Hepatocyte (in vitro differentiated cells): ENCODE measurements at places on chromosomes 13 and 19.

GRCh38 chr19:36838784-36839324, 667 bp upstream of the ZNF790 start:
- DNase-seq = no peak
- peaks cover 14% of the 10 kb centered on the region for H3K4me1 ChIP-seq
- H3K36me3 ChIP-seq = no peaks in the 10 kb centered on the region
- peak overlapping the region; percentile 97 for H3K27ac ChIP-seq
- H3K27me3 ChIP-seq = no peaks in the 10 kb centered on the region
- H3K4me3 ChIP-seq = peak overlapping the region; percentile 70

DNA sequence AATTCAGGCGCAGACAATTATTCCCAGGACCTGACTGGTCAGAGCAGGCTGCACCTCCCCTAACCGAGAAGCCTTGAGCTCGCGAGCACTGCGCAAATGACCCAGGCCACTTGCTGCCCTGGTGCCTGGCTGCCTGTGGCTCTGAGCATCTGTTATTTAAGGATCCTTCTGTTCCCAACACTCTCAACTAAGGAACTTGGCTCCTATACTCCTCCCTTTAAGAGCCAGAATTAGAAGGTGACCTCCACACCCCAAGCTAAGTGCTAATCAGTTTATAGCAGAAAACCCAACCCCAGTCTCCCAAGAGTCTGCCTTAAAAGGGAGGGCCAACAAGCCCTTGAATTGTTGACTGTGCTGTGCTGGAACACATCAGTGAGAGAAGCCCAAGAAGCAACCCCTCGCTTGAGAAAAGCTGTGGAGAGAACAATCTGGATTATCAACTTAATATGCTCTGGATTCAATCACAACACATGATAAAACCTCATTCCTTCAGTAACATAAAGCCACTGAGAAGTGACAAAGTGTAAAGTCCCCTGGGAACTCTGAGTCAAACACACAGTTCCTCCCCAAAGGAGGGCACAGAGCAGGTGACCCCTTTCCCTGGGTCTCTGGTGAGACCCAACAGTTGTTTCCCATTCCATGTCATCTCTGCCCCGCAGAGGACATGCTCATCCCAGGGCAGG, 14.6 kb downstream of the AKAP8L start:
- no peak for DNase-seq
- H3K36me3 ChIP-seq = peaks cover 3% of the 10 kb centered on the region
- H3K4me3 ChIP-seq = no peak overlapping the region
- H3K4me1 ChIP-seq = no peaks in the 10 kb centered on the region
- H3K27me3 ChIP-seq = no peaks in the 10 kb centered on the region

DNA sequence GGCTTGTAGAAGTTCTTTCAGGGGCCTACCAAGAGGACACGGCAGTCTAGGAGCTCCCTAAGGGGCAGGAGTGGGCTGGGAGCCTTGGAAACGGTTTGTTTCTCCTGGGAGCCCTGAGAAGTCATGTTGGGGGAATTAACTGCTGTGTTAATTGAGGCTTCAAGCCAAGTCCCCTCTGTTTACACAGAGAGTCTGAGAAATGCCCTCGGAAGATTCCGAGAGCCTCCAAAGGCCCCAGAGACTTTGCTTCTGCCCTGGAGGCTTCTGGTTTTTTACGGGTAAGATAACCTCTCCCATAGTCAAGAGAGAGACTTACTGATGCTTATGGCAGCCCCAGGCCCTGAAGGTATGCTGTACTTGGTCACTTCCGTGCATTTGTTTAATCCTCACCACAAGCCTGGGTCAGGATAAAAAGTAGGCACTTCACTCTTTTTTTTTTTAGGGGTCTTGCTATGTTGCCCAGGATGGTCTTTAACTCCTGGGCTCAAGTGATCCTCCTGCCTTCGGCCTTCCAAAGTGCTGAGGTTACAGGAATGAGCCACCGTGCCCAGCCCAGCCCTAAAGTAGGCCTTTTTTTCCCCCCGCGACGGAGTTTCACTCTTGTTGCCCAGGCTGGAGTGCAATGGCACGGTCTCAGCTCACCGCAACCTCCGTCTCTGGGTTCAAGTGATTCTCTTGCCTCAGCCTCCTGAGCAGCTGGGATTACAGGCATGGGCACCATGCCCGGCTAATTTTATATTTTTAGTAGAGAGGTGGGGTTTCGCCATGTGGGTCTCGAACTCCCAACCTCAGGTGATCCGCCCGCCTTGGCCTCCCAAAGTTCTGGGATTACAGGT, 15.2 kb downstream of the IER2 start:
- H3K27me3 ChIP-seq = no peaks in the 10 kb centered on the region
- no peak overlapping the region for H3K4me3 ChIP-seq
- H3K27ac ChIP-seq = peak overlapping the region; percentile 100
- H3K36me3 ChIP-seq = no peaks in the 10 kb centered on the region
- peak; percentile 39 for DNase-seq
- peaks cover 65% of the 10 kb centered on the region for H3K4me1 ChIP-seq

GRCh38 chr19:7149956-7150705, 80.6 kb downstream of the ZNF557 start:
- no peak overlapping the region for H3K27ac ChIP-seq
- DNase-seq = no peak
- H3K4me1 ChIP-seq = no peaks in the 10 kb centered on the region
- H3K36me3 ChIP-seq = no peaks in the 10 kb centered on the region

GRCh38 chr19:17070421-17070820, 4.8 kb downstream of the HAUS8 start:
- no peaks in the 10 kb centered on the region for H3K36me3 ChIP-seq
- no peak for DNase-seq
- no peaks in the 10 kb centered on the region for H3K27me3 ChIP-seq
- H3K4me1 ChIP-seq = peaks cover 8% of the 10 kb centered on the region

DNA sequence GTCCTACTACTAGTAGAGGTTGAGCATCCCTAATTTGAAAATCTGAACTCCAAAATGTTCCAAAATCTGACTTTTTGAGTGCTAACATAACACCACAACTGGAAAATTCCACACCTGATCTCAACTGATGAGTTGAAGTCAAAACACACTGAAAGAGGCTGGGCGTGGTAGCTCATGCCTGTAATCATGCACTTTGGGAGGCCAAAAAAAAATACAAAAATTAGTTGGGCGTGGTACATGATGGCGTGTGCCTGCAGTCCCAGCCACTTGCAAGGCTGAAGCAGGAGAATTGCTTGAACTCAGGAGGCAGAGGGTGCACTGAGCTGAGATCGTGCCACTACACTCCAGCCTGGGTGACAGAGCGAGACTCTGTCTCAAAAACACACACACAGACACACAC, 29.9 kb downstream of the USP12 start:
- no peak overlapping the region for H3K4me3 ChIP-seq
- H3K27me3 ChIP-seq = no peaks in the 10 kb centered on the region
- H3K27ac ChIP-seq = no peak overlapping the region
- no peaks in the 10 kb centered on the region for H3K4me1 ChIP-seq

GRCh38 chr13:105196052-105196451, 1339.4 kb downstream of the EFNB2 start:
- H3K4me3 ChIP-seq = no peak overlapping the region
- no peak overlapping the region for H3K27ac ChIP-seq
- peak; percentile 24 for DNase-seq
- H3K36me3 ChIP-seq = no peaks in the 10 kb centered on the region

GRCh38 chr13:40452741-40453334, 213.6 kb downstream of the FOXO1 start:
- DNase-seq = no peak
- H3K4me1 ChIP-seq = no peaks in the 10 kb centered on the region
- H3K4me3 ChIP-seq = no peak overlapping the region
- no peaks in the 10 kb centered on the region for H3K36me3 ChIP-seq

DNA sequence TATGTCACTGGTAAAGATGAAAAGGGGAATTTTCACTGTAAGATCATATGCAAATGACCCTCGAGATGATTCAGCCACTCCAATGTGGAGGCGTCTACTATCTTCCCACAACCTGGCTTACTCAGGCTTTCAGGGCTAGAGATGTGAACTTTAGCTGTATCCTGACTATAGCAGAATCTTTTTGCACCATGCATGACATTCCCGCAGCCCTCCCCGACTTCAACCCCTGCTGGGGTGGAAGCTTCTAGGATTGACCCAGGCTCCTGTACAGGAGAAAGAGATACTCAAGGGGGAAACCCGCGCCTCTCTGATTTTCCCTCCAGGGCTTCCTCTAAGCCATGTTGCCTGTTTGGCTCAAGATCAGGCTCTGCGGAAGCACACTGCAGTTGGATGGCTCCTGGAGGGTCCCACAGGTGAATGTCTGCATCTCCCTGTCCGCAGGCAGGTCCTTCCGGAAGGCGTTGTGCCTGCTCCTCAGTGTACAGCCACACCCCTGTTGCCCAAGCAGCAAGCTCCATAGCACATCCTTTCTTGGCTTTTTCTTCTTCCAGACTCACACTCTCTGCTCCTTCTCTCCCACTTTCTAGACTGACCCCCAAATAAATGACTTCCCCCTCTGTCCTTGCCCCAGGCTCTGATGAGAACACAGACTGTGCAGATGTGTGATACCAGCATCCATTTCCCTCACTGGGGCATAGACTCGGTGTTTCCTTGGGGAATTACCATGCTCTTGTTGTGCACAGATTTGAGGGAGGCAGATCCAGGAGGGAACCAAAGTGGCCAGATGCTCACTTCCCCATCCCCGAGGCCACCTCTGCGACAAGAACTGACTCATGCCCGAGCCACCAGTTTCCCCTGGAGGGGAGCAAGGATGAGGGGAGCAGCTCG, 29.1 kb upstream of the POP4 start:
- no peak overlapping the region for H3K27ac ChIP-seq
- H3K27me3 ChIP-seq = peaks cover 53% of the 10 kb centered on the region
- no peaks in the 10 kb centered on the region for H3K36me3 ChIP-seq
- H3K4me1 ChIP-seq = no peaks in the 10 kb centered on the region
- no peak overlapping the region for H3K4me3 ChIP-seq

GRCh38 chr19:38930776-38931520, at the start of gene MRPS12:
Gene MRPS12, plus strand, starts transcription at chr19:38930944. Its CDS starts 351 bp downstream, at chr19:38931295.
- H3K36me3 ChIP-seq = no peaks in the 10 kb centered on the region
- no peaks in the 10 kb centered on the region for H3K27me3 ChIP-seq
- peak within 1 kb of the TSS; percentile 41 for H3K4me3 ChIP-seq
- DNase-seq = peak; percentile 99

GRCh38 chr13:78595495-78596398, 7.6 kb downstream of the POU4F1 start:
- H3K27ac ChIP-seq = no peak overlapping the region
- no peak overlapping the region for H3K4me3 ChIP-seq
- peaks cover 100% of the 10 kb centered on the region for H3K27me3 ChIP-seq
- H3K4me1 ChIP-seq = peaks cover 17% of the 10 kb centered on the region
- H3K36me3 ChIP-seq = no peaks in the 10 kb centered on the region
- DNase-seq = peak; percentile 45
